CD14-positive monocyte (primary cell): ENCODE measurements at places on chromosomes 2 and 18.

- DNase-seq: peak; percentile 39
These were observed at the start of gene VPS54 for GRCh38 chr2:64019083-64019974. Gene VPS54 (minus strand): TSS chr2:64019428. CDS start chr2:63983999, 35,429 bp downstream.

DNA sequence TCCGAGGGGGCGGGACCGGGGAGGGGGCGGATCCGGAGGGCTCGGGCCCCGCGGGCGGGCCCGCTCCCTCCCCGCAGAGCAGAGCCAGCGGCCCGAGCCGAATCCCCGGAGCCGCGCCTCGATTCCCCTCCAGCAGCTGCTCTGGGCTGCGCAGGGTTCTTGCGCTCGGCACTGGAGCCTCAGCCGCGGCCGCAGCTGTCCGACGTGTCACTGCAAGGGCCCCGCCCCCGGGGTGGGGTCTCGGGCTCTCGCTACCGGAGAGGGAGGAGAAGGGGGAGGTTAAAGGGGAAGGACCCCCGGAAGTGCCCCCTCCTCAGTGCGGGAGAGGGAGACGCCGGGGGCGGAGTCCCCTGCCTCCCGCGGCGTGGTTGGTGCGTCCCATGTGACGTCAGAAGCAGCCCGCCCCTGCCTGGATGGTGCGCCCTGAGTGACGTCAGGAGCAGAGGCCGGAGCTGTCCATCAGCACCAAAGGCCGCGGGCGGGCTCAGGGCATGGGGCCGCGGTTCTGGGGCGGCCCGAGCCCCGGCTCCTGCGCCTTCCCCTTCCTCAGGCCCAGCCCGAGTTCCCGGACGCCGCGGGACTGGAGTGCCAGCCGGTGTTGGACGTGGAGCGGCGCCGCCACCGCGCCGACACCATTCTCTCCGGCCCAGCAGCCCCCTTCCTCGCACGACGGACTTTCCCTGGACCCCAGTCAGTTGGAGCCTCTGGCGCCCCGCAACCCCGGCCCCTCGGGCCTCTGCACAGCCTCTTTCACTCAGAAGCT lies at the start of the genes CHPF and TMEM198:
Gene CHPF, minus strand, starts transcription at position 214 of the 763 bp plus-strand sequence. CDS start 271 bp downstream, outside the sequence.
Gene TMEM198, plus strand, starts transcription at position 433 of the 763 bp plus-strand sequence. CDS start 700 bp downstream, outside the sequence.
- DNase-seq: peak; percentile 87

DNA sequence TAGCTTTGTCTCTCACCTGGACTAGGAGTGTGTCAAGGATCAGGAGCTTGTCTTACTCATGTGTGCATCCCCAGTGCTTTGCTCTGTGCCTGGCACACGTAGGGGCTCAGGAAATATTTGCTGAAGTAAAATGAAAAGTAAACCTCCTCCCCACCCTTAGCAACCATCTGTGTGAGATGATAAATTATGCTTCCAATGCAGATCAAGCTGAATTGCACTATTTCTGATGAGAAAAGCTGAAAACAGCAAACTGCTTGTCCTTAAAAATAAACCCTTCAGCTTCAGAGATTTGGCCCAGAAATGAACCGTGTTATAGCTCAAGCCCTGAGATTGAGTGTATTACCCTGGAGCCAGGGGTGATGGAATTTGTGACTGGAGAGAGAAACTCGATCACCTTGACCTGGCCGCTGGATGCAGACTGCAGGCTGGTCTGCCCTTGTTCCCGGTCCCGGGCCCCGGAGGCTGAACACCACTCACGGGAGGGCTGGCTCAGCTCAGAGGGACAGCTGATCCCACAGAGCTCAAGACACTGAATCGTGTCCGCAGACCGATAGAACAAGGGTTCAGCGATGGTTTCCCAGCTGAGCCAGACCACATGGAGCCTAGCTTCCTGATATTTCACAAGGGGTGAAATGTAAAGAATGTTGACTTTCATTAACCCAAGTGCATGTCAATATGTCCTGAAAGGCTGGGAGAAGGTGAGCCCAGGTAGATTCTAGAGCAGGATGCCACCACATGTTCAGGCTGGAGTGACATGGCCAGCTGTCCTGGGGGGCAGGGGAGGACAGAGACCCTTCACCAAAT lies 50.5 kb downstream of the DDX1 start:
- no peak for DNase-seq

- DNase-seq: peak; percentile 67
These were observed 36.5 kb upstream of the TNFRSF11A start for GRCh38 chr18:62288665-62289008.

- DNase-seq: no peak
These were observed 34.3 kb upstream of the PUM2 start for GRCh38 chr2:20384953-20385352.

DNA sequence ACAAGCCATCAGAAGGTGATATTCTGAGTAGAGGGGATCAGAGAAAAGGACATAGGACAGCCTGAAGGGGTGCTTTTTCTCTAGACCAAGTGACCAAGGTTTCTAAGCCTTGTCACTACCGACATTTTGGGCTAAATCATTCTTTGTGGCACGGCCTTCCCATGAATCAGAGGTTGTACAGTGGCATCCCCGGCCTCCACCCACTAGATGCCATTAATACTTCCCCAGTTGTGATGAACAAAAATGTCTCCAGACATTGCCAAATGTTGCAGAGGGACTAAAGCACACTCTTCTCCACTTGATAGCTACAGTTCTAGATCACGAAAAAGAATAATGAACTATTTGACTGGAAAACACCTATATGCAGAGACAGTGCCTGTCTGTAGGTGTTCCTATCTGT lies 143.6 kb downstream of the PID1 start:
- no peak for DNase-seq

- DNase-seq: no peak
These were observed 215.3 kb upstream of the GULP1 start for GRCh38 chr2:188076149-188077056.

- DNase-seq: peak; percentile 73
These were observed at the start of gene HNMT for GRCh38 chr2:137964066-137964858. Gene HNMT (plus strand): TSS chr2:137964473. CDS start chr2:137964492, 19 bp downstream.

DNA sequence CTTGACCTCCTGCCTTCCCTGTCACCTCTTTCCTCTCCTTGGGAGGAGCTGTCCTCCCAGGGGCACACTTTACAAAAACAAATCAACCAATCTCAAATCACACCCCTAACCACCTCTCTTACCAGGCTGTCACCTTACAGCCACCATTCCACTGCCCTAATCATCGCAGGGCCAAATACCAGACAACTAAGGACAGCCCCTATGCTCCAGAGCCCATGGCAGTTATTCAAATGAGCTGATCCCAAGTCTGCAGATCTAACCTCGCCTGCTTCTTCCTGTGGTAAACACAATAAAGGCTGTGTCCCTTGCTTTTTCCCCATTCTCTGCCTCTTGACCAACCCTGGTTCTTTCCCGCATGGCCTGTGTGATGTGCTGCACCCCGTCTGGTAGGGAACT lies 154.2 kb upstream of the CNTNAP5 start:
- no peak for DNase-seq

DNA sequence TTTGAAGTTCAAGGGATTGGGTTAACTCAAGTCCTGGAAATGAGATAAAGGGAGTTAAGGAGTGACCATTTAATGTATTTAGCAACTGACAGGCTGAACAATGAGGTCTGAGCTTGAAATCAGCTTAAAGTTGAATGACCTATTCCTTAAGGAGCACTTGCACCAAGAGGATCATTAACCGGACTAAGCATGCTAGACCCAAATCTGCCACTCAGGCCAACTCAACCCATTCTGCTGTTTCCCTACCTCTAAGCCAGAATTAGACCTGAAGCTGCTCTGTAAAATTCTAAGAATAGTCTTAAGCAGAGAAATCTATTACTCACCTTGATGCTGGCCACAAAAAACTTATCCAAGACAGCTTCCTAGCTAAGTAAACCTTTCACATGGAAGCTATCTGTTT lies 59.8 kb downstream of the SPRED2 start:
- DNase-seq: no peak

DNA sequence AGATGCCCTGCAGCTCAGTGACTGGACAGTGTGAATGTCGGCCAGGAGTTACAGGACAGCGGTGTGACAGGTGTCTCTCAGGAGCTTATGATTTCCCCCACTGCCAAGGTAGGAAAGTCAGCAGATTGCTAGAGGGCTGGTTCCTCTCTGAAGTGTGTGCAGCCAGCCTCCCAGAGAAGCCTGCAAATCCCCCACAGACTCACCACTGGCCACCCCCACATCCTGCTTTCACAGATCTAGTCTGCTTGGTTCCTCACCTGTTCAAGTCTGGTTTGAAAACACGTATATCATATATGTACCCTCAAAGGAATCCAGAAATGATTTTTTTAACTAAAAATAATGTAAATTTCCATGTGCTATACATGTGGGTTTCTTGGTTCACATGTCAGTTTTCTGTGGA lies 121.1 kb downstream of the LAMA3 start:
- DNase-seq: no peak

- no peak for DNase-seq
These were observed 65.3 kb downstream of the BIRC6 start for GRCh38 chr2:32422133-32422532.

GRCh38 chr2:133591164-133591563 lies 22.9 kb upstream of the NCKAP5 start:
- DNase-seq: no peak

GRCh38 chr2:177010146-177010545 lies 202.4 kb upstream of the HNRNPA3 start:
- no peak for DNase-seq

- DNase-seq: no peak
These were observed 236.8 kb downstream of the EPHA4 start for GRCh38 chr2:221335219-221335752.

DNA sequence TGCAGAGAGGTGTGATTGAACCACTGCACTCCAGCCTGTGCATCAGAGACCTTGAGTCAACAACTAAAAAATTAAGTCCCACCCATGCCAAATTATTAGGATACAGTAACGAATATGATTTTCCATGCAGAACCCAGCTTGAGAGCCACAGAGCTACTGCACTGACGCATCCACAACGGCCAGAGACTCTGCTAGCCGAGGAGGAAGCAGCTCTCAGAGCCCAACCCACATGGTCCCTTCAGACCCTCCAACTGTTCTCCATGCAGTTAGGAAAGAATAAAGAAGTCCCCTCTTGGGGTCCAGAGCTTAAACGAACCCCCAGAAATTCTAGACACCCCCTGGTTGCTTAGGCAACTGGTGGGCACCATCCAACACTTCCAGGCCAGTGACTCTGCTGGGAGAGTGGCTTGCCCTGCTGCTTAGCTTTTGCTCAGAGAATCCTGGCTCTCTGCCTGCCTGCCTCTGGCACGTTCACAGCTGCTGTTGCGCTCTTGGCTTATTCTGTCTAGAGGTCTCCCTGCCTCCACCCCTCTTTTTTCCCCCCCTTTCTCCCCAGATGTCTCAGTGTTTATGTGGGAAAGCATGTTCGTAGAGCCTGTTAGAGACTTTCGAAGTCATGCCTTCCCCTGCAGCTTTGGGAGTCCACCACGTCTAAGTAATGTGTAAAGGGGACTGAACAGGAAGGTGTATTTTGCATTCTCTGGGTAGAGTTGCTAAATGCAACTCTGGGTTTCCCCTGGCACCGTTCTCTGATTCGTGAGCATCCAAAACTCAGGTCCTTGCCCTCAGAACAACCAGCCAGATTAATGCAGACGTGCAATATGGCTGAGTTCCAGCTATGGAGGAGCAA lies 26.0 kb upstream of the SP3 start:
- no peak for DNase-seq

GRCh38 chr18:57837917-57838548 lies 34.9 kb upstream of the ATP8B1 start:
- DNase-seq: no peak

- DNase-seq: no peak
These were observed 825.9 kb upstream of the POU3F3 start for GRCh38 chr2:104028061-104028460.

GRCh38 chr2:70684846-70685622 lies 83.0 kb downstream of the ADD2 start:
- no peak for DNase-seq

DNA sequence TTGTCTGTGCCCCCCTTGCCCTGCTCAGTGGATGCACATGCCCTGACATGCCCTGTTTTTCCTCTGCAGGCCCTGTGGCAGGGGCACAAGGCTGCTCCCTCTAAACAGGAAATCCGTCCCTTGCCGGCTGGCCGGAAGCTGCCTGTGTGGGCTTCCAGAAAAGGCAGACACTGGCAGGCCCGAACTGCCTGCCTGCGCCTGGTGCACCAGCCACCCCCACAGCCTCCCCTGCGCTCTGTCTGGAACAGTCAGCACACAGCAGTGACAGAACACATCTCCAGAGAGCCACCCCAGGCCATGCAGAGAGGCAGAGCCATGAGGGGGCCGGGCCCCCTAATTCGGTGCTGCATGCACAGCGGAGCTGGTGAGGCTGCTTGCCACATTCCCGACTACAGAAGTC lies 33.5 kb downstream of the LOXHD1 start:
- no peak for DNase-seq

GRCh38 chr2:54558188-54559005 lies 102.3 kb downstream of the SPTBN1 start:
- DNase-seq: peak; percentile 50

DNA sequence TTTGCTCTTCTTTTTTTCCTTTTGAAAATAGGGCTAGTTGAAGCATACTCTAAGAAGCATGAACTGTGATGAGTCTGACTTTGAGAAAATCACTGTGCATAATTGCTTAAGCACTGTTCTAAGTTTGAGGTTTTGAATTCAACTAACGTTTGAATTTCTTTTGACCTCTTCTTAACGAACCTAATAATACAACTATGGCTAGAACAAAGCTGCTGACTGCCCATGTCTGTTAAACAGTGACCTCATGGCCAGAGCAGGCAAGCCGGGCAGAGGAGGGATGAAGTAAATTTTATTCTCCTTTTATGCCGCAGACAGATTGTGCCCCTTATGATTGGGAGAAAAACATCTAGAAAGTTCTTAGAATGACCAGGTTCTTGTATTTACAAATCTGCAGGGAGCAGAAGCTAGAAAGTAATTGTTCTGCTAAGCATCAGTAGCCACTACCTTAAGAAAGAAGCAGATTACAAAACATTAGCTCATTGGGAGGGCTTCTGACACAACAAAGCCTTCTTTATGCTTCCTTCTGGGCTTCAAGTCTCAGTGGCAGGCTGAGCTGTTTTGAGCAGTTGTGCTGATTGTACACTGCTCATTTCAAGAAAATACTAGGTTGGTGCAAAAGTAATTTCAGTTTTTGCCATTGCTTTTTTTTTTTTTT lies 97.8 kb upstream of the RASGRP3 start:
- DNase-seq: no peak

DNA sequence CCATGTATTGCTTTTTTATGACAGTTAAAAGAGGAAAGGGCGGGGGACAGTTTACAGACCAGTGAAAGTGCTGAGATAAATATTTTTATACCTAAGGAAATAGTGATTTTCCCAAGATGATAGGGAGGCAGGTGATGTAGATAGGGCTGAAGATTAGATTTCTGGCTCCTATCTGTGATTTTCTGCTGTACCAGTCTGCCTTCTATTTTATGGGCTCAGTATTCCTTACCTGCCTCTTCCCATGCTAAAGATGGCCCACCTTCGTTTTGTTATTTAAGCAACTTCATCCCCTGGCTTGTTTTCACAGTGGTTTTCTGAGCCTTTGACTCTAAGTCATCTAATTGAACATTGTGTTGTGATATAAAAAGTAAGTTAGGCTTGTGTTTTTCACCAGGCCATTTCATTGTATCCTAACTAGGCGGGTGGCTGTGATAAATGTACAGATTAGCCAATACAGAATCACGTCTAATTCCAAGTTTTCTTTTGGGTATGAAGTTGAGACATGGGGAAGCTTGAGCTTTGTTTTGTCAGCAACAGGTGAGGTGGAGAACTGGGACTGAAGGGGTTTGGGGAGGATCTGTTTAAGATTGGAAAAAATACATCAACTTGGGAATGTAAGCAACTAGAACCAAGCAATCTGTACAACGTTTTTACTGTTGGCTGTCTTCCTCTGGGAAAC lies 5.2 kb downstream of the RPL37A start:
- DNase-seq: no peak

GRCh38 chr2:215619989-215620388 lies 184.1 kb upstream of the FN1 start:
- peak; percentile 78 for DNase-seq
